GM23248 (cell line): ENCODE measurements at places on chromosomes 12 and 14. TPM values are rescaled to one million over a fixed set of nuclear protein-coding genes. Genes with fewer than 3 reads are reported as not detected.

Gene ACOT4
- polyA plus RNA-seq: 1.3 and 1.6 TPM in 2 replicates

Gene CLEC2A
- polyA plus RNA-seq: not detected in 2 replicates

Gene HNRNPC
- 584 and 592 TPM in 2 replicates for polyA plus RNA-seq

Gene CBLN3
- 2.4 and 3.1 TPM in 2 replicates for polyA plus RNA-seq

Gene RPL10L
- not detected in 2 replicates for polyA plus RNA-seq

Gene CTSG
- polyA plus RNA-seq: not detected in 2 replicates

Gene SYCP3
- 0.39 and 0.77 TPM in 2 replicates for polyA plus RNA-seq

Gene TAS2R9
- polyA plus RNA-seq: not detected in 2 replicates

Gene LDHB
- 497 and 508 TPM in 2 replicates for polyA plus RNA-seq

Gene CEBPE
- not detected in 2 replicates for polyA plus RNA-seq

Gene PRIMA1
- polyA plus RNA-seq: not detected in 2 replicates

Gene GPR162
- polyA plus RNA-seq: 0.14 and 0.21 TPM in 2 replicates

Gene KRT6B
- polyA plus RNA-seq: not detected in 2 replicates

Gene ISM2
- polyA plus RNA-seq: 0.11 TPM in 1 of 2 replicates, not detected in the other

Gene INHBC
- polyA plus RNA-seq: 0.09 TPM in 1 of 2 replicates, not detected in the other

Gene LUM
- 564 and 584 TPM in 2 replicates for polyA plus RNA-seq
